ENCODE measurements at places on chromosomes 7 and 10.

GRCh38 chr10:12966067-12966466, 35.4 kb downstream of the CCDC3 start:
- no peak for DNase-seq

DNA sequence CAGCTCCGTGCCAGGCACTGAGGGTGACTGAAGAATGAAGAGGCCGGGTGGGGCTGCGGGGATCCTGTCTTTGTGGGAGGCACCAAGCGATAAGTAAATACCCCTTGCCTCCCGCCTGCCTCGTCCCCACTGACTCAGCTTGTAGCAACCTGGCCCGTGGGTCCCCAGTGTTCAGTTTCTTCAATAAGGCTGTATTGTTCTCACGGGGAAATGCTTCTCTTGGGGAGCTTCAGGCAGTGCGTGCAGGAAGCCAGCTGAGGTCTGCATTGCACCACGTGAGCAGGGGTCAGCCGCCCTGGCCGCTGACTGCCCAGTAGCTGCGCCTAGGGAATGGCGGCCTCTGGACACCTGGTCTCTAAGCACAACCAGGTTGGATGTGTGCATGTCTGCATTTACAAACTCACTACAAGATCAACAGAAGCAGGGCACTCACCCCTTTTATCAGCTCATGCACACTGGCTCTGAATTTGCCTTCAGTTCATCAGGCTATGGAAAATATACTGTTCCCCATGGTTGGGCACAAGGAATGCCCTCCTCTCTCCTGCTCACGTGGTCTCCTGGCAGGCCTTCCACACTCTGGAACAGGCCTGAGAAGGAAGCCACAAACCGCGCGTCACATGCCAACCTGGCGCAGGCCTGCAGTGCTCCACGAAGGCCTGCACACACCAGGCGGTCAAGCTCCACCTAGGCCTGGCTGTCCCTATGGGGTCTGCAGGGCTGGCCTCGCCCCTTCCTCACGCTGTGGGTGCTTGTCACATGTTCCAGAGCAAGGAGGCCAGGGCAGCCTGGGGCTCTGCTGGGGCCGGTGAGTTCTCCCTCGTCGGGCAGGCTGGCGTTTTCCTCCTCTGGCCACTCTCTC, 135.7 kb upstream of the RNF32 start:
- DNase-seq, result no peak

DNA sequence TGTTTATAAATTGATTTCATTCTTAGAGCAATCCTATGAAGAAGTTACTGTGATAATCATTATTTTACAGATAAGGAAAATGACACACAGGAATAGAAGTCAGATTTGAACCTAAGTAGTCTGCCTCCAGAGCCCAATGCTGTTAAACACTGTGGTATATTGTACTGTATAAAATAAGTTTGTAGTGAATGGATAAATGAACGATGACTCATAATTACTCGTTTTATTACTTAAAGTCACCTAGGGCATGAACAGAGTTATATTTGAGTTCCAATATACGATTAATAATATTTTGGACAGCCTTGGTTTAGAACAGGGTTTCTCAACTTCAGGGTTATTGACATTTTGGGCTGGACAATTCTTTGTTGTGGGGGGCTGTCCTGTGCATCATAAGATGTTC, 7.8 kb upstream of the BTRC start:
- no peak for DNase-seq

- DNase-seq, result no peak
Measured at GRCh38 chr10:89478085-89478738, 57.2 kb downstream of the SLC16A12 start.

DNA sequence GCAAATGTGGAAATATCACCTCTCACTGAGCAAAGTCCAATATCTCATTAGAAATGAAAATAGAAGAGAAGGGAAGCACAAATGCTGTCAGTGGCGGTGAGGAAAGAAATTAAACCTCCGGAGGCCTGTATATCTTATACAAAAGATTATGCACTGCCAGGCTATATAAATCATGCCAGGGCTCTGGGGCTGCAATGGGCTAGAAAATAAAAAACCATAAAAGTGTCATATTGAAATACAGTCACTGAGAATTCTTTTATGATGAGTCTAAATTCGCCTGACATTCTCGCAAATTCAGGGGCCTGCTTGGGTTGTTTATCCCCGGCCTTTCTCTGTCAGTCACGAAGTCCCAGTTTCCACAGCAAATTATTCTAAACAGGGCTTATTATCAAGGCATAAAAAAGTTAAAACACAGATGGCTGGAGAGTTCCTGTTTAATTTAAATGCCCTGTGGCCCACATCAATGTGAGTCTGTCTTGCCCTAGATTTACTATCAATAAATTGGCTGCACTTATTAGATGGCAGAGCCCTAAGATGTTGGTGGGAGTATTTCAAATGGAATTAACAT, 193.8 kb downstream of the SNX10 start:
- DNase-seq, result no peak

- DNase-seq, result no peak
Measured at GRCh38 chr7:128219636-128220035, 21.4 kb upstream of the LEP start.

- DNase-seq, result no peak
Measured at GRCh38 chr7:15594461-15594860, 32.6 kb upstream of the AGMO start.

DNA sequence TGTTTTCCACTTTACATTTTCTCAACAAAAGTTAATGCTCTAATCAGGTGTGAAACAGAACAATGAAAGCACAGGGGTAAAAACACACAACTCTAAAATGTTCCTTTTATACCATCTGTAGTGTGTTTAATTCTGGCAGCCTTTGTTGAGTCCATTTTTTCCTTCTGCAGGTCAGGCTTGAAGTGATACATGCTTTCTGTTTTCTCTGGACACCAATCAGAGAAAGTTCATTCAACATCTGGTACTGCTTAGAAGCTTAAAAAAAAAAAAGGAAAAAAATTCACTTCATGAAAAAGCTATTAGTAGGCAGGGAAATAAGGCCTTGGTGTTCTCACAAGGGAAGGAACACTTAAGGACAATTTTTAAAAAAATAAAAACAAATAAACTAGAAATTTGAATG, 231.3 kb upstream of the RHOBTB1 start:
- DNase-seq, result no peak

DNA sequence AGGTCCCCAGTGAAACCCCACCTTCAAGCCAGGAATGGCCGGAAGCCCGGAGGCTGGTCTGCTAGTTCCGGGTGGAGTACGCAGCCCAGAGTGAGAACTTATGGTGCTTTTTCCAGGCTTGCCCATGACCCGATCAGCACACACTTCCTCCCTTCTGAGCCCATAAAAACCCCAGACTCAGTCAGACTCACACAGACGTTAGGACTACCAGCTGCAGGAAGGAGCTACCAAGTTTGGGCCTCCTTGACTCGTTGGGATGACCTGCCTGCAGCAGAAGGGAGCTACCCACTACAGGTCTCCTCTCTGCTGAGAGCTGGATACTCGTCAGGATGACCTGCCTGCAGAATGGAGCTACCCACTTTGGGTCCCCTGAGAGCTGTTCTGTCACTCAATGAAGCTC, 39.1 kb downstream of the SCRN1 start:
- no peak for DNase-seq

GRCh38 chr7:137423321-137423720, 79.8 kb upstream of the PTN start:
- no peak for DNase-seq

GRCh38 chr7:32500922-32501341, 5.6 kb downstream of the AVL9 start:
- no peak for DNase-seq

DNA sequence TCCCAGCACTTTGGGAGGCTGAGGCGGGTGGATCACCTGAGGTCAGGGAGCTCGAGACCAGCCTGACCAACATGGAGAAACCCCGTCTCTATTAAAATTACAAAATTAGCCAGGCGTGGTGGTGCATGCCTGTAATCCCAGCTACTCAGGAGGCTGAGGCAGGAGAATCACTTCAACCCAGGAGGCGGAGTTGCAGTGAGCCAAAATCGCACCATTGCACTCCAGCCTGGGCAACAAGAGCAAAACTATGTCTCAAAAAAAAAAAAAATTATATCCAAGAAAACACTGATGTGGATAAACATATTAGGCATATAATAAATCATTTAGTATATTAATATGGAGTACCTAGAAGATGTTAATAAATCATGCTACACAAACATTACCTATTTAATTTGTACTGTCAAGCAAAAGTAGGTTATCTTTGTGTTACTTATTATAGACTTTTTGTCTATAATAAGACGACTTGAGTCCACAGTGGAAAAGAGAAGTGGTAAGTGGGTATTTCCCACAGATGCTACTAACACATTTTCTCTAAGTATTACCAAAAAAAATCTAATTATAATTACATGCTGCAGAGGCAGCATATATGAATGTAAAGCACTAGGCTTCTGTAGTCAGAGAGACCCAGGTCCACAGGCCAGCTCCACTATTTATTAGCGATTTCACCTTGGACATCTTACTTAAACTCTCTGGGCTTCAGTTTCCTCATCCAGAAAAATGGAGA, 34.5 kb downstream of the DNMBP start:
- no peak for DNase-seq

DNA sequence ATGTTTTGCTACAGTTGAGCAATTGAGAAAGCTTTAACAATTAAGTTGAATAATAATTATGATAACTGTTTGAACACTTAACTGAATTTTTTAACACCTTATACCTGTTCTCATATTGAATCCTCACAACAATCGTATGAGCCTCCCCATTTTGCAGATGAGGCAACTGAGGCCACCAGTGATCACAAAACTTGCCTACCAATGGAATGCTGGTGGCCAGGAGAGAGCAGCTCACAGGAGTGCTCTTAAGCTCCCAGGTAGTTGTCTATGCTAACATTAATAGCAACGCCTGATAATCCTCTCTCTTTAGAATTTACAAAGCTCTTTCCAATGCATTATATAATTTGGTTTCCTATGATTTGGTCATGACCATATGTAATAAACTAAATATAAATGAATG, 21.6 kb downstream of the GPNMB start:
- no peak for DNase-seq

DNA sequence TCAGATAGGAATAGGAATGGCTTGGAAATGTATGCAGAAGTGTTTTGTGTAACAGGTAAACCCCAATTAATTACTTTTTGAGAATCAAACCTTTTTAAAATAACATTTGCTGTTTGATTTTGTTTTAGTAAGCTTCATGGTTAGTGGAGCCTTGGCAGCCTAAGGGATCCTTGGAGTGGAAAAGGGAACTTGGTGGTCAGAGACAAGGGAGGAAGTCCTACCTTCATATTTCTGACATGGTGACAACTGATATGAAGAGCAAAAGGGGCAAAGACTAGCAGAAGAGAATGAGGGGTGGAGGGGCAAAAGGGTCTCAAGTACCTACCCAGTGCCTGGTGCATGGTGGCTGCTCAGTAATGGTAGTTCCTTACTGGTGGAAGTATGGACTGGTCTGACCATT, 32.3 kb downstream of the AHCYL2 start:
- no peak for DNase-seq

DNA sequence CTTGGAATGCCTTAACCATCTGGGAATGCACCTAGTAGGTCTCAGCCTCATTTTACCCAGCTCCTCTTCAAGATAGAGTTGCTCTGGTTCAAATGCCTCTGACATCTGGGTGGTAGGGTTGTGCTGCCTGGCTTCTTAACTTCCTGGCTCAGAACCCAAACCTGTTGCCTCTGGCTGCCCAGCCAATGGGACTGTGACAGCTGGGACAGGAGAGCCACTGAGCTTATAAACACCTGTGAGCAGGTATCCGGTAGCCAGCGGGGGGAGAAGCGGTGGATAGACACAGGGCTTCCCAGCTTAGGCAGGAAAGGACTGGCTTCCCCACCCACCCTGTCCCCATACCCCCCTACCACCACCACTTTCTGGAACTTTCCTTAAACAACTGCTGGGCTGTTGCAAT, 115.8 kb upstream of the CARD11 start:
- no peak for DNase-seq

GRCh38 chr7:28986765-28987110, 28.6 kb upstream of the TRIL start:
- no peak for DNase-seq

DNA sequence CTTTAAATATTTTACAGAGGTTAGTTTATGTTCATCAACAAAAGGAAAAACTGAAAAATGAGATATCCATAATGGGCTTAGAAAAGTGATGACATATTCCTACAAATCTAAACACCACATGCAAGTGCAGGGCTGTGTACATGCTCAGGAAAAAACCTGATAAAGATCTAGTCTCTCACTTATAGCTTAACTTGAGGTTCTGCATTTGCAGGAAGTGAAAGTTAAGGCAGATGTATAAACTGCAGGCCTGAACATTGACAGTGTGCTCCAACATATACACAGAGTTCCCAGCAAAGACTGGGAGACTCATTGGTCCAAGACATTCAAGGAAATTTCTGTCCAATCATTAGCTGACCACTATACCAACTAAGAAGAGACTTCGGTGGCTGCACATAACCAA, 63.8 kb upstream of the RET start:
- no peak for DNase-seq

DNA sequence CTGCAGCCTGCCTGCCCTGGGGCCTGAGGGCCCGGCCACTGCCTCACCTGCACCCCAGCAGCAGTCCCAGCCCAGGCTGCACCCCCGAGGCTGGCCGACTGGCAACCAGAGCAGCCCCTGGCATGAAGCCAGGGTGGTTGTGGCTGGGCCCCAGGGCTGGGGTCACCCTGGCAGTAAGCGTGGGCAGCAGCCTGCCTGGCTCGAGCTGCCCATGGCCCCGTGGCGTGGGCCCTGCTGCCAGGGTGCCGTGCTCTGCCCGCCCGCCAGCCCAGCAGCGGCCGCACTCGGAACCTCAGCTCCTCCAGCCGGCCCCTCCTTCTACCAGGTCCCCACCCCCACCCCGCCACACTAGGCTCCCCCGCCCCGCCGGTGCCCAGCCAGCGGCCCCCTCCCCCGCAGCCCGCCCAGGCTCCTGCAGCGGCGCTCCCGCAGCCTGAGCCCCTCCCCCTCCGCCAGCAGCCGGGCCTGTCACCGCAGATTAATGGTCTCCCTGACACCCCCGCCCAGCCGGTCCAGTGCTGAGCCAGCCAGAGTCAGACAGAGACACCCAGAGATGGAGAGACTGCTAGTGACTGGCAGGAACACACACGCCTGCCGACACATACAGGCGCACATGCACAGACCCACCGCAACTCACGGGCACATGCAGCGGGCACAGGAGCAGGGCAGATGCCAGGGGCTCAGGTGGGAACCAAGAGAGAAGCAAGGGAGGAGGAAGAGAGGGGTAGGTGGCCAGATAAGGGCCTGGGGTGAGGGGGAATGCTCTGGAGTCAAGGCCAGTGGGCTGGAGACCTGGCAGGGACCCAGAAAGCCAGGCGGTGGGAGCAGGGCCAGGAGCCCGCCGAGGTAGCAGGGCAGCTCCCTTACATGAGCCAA, 22.4 kb downstream of the KCNH2 start:
- DNase-seq, result no peak

GRCh38 chr7:130400120-130400572, 19.9 kb downstream of the CPA1 start:
- DNase-seq, result no peak

GRCh38 chr10:123150986-123151736, 3.0 kb upstream of the BUB3 start:
- DNase-seq, result no peak

- no peak for DNase-seq
Measured at GRCh38 chr10:4902571-4903011, 60.6 kb upstream of the AKR1C1 start.

- DNase-seq, result no peak
Measured at GRCh38 chr7:41491308-41491707, 211.6 kb downstream of the INHBA start.
